Activated CD8-positive, alpha-beta memory T cell treated with anti-CD3 and anti-CD28 coated beads for 4 hours (primary cell): ENCODE measurements at places on chromosomes 5 and 9.

- no peak for DNase-seq
Observed at GRCh38 chr5:39730006-39730405, 305.2 kb upstream of the DAB2 start.

GRCh38 chr5:136769093-136769492 is 403.7 kb upstream of the TRPC7 start:
- DNase-seq = no peak

GRCh38 chr9:86246752-86247161 is 12.7 kb downstream of the C9orf153 start:
- no peak for DNase-seq

DNA sequence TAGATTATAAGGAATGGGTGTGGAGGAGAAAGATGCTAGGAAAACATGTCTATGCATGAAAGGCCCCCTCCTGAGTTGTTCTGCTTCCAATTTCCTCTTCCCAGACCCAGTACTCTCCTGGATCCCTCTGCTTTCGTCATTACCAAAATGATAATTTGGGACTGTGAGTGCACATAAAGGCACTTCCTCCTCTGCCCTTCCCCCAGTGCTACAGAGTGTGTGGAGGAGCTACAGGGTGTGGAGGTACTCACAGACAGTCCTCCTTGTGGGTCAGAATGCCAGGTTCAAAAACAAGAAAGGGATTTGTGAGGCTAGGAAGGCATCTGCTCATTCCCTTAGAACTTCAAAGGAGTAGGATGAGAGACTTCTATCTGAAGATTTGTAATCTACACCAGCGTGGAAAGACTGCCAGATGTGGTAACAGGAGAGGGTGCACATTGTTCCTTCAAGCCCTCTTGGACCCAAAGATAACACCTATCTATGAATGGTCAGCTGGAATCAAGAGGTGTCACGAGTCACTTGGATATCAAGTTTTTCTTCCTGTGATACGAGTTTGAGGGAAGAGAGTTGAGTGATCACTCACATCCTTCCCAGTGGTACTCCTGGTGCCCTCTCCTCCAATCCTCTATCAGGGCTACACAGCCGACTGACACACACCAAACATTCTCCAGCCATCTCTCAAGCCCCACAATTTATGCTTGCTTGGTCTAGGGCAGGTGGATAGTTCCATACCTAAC is 201.1 kb downstream of the EPB41L4A start:
- no peak for DNase-seq

DNA sequence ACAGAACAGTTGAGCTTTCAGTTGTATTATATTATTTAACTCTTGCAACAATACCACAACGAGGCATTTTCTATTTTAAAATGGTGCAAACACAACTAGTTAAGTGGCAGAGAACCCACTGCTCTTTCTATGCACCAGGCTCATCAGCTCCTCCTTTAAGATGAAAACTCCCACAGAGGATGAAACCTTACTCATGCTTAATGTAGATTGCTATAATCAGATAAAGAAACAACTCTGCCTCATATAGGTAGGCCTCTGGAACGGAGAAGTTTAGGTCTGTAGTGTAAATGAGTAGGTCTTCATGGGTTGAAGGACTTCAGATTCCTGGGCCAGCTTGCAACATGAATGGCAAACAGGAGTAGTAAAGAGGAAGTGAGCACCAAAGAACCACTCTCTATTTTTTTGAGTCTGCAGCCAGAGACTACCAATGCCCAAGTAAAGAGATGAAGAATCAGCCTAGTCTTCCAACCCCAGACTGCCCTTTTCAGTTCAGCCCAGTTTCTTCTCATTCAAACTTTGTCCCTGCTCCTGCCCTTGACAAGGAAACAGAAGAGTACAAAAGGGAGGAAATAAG is 33.9 kb downstream of the HACD4 start:
- no peak for DNase-seq

DNA sequence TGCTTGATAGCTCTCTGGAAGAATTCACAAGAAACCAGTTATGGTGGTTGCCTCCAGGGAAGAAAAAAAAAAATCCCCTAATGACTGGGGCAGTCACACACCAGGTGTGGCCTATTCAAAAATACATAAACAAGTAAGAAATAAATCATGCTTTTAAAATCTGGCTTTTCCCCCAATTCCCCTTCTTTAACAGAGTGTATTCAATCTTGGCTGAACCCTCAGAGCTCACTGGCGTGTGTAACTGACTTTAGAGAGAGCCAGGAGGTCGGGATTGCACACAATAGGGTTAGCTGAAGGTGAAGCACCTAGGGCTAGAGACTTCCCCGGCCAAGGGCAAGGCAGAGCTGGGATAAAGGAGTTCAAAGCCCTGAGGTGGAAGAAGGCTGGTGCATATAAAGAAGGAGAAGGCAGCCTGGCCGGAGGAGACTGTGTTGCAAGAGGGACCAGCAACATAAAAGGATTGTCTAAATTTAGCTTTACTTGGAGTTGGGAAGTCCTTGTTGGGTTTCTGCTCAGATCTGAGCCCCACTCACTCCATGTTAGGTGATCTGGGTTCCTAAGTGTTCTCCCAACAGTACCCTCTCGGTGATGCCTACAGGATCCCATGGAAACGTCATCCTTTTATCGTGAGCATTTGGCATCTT is 19.7 kb downstream of the FNBP1 start:
- DNase-seq = no peak

GRCh38 chr5:1027631-1028441 is 19.2 kb downstream of the NKD2 start:
- no peak for DNase-seq

- DNase-seq = no peak
Observed at GRCh38 chr9:99834474-99834873, 12.8 kb downstream of the NR4A3 start.

GRCh38 chr5:179287631-179288030 is 57.6 kb downstream of the ADAMTS2 start:
- no peak for DNase-seq
